ENCODE measurements at places on chromosomes 11 and 22. TPM values are rescaled to one million over a fixed set of nuclear protein-coding genes. Genes with fewer than 3 reads are reported as not detected.

Gene TBX1
- total RNA-seq, result 5.6 TPM

Gene FCHSD2
- 84.4 TPM for total RNA-seq

Gene FOLR3
- 4.7 TPM for total RNA-seq

Gene OR5P2
- total RNA-seq, result not detected

Gene MAFF
- 73.1 TPM for total RNA-seq

Gene SH3BP1
- 7.2 TPM for total RNA-seq

Gene RAB38
- total RNA-seq, result 3.9 TPM

Gene SLC29A2
- total RNA-seq, result 3.3 TPM

Gene QSER1
- 22.1 TPM for total RNA-seq

Gene JAM3
- total RNA-seq, result 94.9 TPM

Gene IGLL5
- total RNA-seq, result 1.0 TPM

Gene WNT7B
- total RNA-seq, result not detected

Gene OR2D3
- not detected for total RNA-seq

Gene PANX2
- total RNA-seq, result 1.2 TPM

Gene SCGB1D2
- not detected for total RNA-seq

Gene SLC43A3
- 97.8 TPM for total RNA-seq

Gene TAF6L
- 21.3 TPM for total RNA-seq

Gene OR51T1
- total RNA-seq, result not detected

Gene LMO1
- not detected for total RNA-seq

Gene PDGFB
- 6.7 TPM for total RNA-seq

Gene HTR3A
- not detected for total RNA-seq

Gene OR4B1
- not detected for total RNA-seq

Gene MOV10L1
- total RNA-seq, result 3.2 TPM

Gene OR6T1
- total RNA-seq, result not detected

Gene TSPAN32
- 0.84 TPM for total RNA-seq

Gene FOLR1
- not detected for total RNA-seq

Gene TIMP3
- total RNA-seq, result 410 TPM

Gene UPK2
- not detected for total RNA-seq

Gene RIMBP3B
- total RNA-seq, result 0.66 TPM

Gene SEZ6L
- not detected for total RNA-seq

Data from aorta (tissue), 5 donors.